ENCODE measurements at places on chromosomes 6 and 20.

GRCh38 chr6:166603043-166603690 lies 16.7 kb upstream of the RAMACL start:
- DNase-seq, result no peak

DNA sequence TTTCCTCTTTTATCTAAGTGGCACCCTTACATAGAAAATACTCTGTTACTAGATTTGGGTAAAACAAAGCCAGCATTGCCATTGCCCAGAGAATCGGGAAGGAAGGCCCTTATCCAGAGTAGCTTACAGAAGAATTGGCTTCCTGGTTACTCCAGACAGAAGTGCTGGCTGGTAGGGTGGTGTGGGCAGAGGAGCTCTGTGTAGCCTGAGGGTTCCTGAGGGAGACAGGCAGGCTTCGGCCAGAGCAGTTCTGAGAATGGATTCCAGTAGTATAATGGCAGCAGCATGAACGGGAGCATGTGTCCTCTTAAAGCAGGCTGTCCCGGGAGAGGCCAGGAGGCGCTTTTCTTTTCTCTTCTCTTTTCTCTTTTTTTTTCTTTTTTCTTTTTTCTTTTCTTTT lies 11.9 kb downstream of the CUL9 start:
- no peak for DNase-seq

- DNase-seq, result peak; percentile 89
These were observed 28.0 kb upstream of the ZNF217 start for GRCh38 chr20:53621482-53622246.

GRCh38 chr6:26260110-26260637 lies 104.8 kb upstream of the BTN3A2 start:
- no peak for DNase-seq

- no peak for DNase-seq
These were observed 594 bp upstream of the CDKN1A start for GRCh38 chr6:36677753-36678487.

DNA sequence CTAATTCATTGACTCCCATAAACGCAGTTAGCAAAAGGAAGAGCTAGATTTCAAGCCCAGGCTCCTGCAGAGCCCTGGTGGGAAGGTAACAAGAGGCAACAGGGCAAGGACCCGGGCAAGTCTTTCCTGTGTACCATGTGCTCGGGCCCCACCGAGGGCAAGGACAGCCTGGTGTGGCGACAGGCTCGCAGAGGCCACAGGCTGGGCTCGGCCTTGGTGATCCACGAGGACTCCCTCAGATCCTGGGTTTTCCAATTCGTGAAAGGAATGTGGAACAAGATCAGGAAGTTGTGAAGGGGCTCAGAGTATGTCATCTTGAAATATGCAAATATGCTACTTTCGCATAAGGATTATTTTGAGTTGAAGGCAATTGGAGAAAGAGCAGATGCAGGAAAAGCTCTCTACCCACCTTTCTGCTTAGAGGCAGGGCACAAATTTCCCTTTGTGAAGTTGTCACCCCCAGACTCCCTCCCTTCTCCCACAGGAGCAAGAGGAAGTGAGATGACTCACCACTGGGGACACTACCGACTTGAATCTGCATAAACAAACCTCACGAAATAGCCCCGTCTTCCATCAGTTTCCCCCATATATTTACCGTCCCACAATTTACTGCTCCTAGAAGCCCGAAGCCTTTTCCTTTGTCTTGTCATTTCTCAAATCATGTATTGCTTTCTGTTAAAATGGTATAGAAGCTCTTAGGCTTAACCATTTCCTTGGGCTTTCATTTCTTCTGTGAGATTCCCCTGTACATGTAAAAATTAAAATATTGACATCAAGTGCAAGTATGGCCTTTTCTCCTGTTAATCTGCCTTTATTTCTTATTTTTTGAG lies 79.0 kb downstream of the PSMG4 start:
- DNase-seq, result peak; percentile 22

DNA sequence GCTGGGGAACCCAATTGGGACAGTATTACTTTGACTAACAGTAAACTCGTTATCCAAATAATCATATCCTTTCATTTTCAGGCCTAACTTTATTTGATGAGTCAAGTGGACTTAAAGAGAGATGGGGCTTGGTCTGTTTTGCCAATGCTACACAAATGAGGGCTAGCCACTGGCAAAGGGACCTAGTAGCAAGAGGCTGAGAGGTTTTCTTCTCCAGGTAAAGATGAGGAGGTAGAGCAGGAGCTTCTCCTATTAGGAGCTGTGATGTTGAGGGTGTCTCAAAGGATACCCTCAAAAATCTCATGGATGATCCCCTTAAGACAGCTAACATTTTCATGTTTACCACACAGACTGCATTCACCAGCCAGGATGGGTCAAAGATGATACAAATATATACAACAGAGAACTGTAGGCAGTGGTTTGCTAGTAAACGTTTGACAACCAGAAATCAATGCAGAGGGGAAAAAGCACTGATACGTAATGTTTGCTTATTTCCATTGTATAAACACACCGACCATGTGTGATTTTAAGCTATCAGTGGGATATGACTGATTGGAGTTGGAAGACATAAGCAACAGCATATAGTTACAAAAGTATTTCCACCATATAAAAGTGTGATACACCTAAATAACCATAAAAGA lies 153.3 kb downstream of the IBTK start:
- DNase-seq, result no peak

- DNase-seq, result no peak
These were observed 5.3 kb upstream of the HIVEP2 start for GRCh38 chr6:142950291-142950690.

GRCh38 chr6:153511896-153512496 lies 380.9 kb upstream of the RGS17 start:
- DNase-seq, result peak; percentile 43

- no peak for DNase-seq
These were observed 42.1 kb downstream of the KLHL31 start for GRCh38 chr6:53623497-53623896.

GRCh38 chr6:36624461-36625157 lies 30.4 kb downstream of the SRSF3 start:
- no peak for DNase-seq

DNA sequence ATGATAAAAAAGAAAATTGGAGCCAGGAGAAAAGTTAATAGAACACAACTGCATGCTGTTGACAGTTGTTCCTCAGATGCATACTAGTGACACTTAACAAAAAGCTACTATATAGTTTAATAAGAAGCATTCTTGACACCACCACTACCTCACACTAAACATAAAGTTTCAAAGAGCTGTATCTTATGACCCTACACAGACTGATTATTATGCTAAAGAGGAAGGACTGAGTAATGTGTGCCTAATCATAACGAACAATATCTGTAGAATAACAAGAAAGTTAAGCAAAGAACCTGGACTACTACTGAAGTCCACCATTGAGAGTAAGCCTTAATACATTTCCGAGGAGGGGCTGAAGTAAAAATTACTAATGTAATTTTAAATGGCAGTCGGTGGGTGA lies 99.8 kb downstream of the IRAK1BP1 start:
- DNase-seq, result no peak

GRCh38 chr20:53216478-53216855 lies 244.3 kb downstream of the TSHZ2 start:
- DNase-seq, result no peak

- peak; percentile 37 for DNase-seq
These were observed 6.2 kb downstream of the CST11 start for GRCh38 chr20:23446505-23446904.

DNA sequence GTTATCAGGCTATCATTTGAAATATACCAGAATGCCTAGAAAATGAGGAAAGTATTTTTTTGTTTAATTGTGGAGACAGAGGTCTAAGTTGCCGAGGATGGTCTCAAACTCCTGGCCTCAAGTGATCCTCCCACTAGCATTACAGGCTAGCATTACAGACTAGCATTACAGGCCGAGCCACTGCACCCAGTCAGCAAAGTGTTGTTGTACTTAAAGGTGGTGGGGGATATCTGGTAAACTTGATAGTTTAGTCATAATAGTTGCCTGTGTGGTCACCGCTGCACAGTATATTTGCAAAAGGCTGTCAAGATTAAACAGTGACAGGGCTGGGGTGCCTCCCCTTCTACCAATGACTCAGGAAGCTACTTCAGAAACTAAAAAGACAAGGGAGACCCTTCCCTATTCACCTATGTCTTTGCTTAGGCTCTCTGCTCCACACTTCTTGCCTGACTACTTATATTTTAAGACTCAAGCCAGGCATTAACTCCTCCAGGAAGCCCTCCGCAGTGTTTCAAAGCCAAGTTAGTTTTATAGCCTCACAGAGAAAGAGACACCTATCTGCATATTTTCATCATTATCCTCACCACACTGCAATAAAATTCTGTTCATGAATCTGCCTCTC lies 3.1 kb upstream of the AKIRIN2 start:
- DNase-seq, result peak; percentile 15

- DNase-seq, result no peak
These were observed 466.2 kb downstream of the TFAP2A start for GRCh38 chr6:9948678-9949077.

DNA sequence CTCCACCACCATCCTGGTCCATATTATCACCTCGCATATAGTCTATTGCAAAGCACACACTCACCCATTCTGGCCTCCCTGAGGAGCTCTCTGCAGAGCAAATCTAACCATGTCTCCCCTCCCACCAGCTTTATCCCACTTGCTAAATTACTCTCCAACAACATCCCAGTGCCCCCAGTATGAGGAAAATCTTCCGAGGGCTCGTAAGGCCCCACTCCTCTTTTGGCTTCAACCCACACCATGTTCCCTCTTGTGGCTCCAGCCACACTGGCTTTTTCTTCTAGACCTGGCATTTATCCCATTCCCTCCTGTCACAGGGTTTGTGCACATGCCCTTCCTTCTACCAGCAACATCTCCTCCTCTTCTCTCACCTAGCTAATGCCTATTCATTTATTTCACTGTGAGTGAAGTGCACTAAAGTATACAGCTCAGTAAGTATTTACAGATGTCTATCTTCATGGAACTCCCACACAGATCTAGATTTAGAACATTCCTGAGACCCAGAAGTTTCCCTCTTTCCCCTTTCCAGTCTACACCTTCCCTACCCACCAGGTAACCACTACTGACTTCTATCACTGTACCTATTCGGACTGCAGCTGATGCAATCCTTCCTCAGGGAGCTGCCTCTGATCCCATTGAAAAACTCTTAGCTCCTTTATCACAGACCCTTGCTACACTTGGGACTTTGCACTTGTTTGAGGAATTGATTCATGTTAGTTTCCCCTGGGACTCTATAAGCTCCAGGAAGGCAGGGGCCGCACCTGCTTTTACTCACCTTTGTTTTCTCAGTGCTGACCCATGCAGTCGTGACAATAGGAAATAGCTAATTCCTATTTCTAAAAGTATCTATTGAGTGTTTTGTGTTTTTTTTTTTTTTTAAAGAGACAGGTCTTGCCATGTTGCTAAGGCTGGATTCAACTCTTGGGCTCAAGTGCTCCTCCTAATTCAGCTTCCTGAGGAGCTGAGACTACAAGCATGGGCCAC lies 15.5 kb downstream of the MRPL14 start:
- no peak for DNase-seq

GRCh38 chr6:158312672-158313397 lies 570 bp downstream of the TULP4 start:
- no peak for DNase-seq

GRCh38 chr20:32784369-32785080 lies 22.3 kb downstream of the DNMT3B start:
- DNase-seq, result no peak

DNA sequence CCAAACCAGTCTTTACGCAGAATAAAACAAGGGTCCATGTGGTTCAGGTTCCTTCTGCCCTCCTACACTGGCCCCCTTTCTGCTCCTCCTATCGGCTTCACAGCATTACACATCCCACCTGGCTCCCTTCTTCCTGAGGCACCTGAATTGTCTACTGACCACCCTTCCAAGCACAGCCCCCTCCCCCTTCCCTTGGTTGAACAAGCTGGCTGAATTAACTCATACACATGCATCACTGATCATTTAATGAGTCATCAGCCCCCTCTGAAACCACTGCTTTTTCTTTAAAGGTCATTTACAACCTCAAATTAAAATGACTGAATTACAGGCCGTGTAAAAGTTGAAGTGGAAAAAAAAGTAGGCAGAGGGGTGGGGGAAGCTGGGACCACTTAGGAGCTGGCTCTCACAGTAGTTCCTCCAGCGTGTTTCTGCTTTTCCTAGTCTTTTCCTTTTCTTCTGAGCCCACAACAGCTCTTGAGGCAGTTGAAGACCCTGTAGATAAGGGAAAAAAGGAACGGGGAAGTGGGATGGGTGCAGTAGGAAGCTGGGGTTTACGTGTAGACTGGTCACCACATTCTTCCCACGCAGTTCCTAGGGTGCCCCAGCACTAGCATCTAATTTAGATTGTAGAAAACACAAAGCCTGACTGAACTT lies 67.6 kb downstream of the FYN start:
- peak; percentile 27 for DNase-seq

GRCh38 chr20:56592817-56593216 lies 36.3 kb upstream of the TFAP2C start:
- DNase-seq, result no peak

DNA sequence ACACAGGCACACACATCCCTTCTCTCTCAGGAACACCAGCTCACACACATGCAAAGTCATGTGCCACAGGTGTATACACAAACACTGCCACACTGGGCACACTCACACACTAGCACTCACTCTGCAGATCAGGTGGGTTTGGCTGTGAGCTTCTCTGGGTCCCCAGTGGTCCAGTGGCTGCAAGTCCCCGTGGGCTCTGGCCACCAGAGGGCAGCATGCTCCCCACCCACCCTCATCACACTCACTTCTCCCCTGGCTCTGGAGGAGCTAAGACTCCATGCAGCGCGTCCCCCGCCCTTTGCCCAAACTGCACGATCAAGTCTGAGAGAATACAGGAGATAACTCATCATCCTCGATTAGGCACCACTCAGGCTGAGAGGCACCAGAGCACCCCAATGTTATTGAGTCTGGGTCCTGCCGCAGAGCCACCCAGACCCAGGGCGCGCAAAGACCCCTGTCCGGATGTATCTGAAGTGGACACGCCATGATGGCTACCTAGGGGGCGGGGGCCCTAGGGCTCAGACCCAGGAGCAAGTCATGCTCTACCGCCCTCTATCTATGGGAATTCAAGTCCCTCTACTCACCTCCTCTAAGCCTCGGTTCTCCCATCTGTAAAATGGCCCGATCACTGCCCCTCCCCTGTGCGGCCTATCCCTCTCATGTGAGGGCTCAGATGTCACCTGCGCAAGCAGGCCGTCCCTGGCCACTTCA lies 90.5 kb downstream of the GRM4 start:
- peak; percentile 50 for DNase-seq

DNA sequence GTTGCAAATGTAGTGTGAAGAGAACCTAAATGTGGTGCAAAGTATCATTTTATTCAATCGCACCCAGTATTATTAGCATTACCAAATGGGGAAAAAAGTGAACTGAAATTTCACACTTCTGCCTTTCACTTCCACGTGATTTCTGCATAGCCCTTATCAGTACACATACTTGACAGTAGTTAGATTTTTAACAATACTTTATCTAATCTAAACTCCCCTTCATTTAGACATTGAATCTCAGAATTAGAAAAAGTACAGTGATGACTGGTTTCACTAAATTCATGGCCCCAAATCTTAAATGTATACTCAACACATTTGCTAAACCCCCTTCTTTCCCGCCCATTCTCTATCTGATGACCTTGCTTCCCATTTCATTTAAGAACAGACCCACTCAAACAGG lies 14.3 kb downstream of the STX7 start:
- no peak for DNase-seq

- DNase-seq, result no peak
These were observed 759.2 kb upstream of the ADGRB3 start for GRCh38 chr6:67875877-67876383.
